Effector CD8-positive, alpha-beta T cell (primary cell): ENCODE measurements at places on chromosomes 13 and 19.

DNA sequence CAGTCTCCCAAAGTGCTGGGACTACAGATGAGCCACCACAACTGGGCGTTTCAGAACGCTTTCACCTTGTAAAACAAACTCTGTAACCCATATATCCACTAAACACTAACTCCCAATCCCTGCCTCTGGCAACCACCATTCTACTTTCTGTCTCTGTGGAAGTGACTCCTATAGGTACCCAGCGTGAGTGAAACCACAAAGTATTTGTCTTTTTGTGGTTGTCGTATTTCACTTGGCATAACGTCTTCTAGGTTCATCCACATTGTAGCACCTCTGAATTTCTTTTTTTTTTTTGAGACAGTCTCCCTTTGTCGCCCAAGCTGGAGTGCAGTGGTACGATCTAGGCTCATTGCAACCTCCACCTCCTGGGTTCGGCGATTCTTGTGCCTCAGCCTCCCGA lies 44.8 kb downstream of the BRD4 start:
- DNase-seq: no peak

- DNase-seq: no peak
Observed at GRCh38 chr13:27080018-27080948, 91.3 kb downstream of the USP12 start.

GRCh38 chr19:44824761-44825160 lies 15.9 kb downstream of the BCAM start:
- no peak for DNase-seq

GRCh38 chr13:26015271-26016125 lies 36.3 kb downstream of the SHISA2 start:
- no peak for DNase-seq

DNA sequence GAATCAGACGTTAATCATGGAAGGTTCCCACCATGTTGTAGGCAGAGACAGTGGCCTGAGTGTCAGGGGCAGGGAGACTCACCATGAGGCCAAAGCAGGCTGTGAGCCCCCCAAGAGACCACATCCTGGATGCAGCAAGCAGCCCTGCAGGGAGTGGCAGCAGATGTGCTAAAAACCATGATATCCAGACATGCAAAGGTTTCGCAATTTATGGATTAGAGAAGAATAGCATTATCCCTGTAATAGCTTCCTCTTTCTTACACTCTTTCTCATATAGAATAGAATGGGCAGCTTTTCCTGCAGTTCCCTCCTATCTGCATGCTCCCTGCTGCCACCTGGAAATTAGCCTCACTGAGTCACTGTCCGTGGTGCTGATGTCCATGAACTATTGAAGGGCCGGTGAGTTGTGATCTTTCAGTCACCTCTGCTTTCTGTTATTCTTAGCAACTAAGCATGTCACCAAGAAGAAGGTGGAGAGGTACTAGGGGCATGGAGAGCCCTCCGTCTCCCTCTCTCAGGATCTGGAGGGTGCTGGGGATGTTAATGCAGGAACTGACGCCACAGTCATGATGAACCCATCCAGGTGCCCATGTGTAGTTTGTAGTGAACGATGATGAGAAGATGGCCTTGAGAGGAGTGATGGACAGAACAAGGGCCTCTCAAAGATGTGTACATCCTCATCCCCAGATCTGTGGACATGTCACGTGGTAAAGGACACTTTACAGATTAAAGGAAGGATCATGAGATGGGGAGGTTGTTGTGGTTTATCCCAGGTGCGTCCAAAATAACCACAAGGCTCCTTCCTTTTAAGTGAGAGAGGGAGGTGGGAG lies 9.9 kb downstream of the CEACAM4 start:
- DNase-seq: no peak

DNA sequence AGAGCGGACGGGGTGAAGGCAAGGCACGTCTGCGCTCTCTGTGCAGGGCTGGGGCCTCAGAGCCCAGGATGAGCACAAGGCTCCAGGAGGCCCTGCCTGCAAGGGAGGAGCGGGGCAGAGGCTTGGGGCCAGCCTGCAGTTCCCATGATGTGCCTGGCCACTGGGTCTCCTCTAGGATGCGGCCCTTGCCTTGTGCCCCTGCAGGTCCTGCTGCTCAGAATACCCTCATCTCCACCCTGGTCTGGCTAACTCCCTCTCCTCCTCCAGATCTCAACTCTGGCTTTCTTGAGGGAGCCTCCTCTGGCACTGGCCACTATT lies 27.8 kb downstream of the ELAVL1 start:
- no peak for DNase-seq

- no peak for DNase-seq
Observed at GRCh38 chr13:113397608-113398425, 33.9 kb upstream of the GRTP1 start.
